Renal cortical epithelial cell (primary cell): ENCODE measurements at places on chromosomes 4 and X.

- no peak for DNase-seq
Measured at GRCh38 chrX:46202733-46203514, 342.3 kb downstream of the ZNF674 start.

DNA sequence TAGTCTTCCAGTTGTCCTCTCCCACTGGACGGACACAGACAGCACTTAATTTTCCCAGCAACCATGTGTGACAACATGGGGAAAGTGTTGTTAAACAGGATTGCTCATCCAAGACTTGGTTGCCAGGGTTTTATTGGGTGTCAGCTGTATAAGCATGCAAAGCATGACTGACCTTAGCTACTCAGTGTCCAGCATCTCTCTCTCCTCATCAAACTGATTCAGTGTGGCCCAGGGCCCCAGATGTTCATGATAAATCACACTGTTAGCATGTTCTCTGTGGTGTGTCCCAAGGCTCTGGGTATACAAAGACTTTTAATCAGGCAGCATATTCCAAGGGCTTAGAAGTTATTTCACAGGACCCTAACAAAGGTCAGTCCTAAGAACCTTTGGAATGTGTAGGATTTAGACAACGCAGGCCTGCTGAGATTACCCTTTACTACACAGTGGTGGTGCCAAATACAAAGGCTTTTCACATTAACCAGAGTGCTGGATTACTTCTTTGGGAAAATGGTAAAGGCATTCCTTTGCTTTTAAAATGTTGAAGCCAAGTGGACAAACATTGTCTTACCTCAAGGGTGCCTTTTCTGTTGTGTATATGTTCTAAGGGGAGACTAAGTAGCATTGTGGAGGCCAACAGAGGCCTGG is 213.3 kb downstream of the GLUD2 start:
- DNase-seq = no peak

DNA sequence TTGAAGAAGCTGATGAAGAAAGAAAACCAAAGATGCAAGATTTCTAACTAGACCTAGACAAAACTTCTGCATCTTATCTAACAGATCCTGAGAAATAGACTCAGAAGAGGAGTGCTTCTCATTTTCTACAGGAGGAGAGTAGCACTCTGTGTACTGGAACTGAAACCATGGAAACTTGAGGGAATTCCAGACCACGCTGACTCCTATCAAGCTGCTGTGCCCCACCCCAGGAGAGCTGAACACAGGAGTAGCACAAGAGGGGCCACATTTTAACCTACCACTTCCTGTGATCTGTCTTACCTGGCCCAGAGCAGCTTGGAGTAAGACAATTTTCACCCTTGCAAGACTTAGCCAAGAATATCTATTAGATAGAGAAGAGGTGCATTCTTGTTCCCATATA is 248.9 kb downstream of the SCFD2 start:
- DNase-seq = peak; percentile 44

- no peak for DNase-seq
Measured at GRCh38 chrX:150903110-150903508, 4.6 kb upstream of the CD99L2 start.

- peak; percentile 88 for DNase-seq
Measured at GRCh38 chr4:78622253-78622979, 70.8 kb downstream of the ANXA3 start.

DNA sequence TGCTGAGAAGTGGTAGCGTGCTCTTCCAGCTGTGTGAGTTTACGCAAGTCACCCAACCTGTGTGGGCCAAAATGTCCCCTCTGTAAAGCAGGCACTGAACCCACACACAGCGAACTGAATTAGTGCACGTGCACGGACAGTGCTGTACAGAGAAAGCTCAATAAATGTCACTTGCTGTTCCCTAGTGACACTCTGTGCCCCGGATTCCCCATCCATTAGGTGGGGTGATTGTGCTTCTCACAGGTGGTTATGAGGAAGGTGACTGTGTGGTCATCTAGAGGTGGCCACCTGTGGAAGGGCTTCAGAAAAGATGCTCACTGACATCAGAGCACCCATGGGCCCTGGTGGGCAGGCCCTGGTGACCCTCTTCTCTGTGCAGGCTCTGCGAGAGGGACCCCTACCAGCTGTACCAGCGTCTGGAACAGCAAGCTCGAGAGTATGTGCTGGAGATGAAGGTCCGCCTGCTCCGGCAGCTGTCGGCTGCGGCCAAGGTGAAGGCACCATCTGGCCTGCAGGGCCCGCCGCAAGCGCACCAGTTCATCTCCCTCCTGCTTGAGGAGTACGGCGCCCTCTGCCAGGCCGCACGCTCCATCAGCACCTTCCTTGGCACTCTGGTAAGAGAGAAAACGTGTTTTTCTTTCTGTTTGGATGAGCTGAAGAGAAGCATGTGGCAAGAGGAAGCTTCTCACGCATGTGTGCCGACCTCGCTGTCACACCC is 94.3 kb downstream of the FAM193A start:
- DNase-seq = no peak

DNA sequence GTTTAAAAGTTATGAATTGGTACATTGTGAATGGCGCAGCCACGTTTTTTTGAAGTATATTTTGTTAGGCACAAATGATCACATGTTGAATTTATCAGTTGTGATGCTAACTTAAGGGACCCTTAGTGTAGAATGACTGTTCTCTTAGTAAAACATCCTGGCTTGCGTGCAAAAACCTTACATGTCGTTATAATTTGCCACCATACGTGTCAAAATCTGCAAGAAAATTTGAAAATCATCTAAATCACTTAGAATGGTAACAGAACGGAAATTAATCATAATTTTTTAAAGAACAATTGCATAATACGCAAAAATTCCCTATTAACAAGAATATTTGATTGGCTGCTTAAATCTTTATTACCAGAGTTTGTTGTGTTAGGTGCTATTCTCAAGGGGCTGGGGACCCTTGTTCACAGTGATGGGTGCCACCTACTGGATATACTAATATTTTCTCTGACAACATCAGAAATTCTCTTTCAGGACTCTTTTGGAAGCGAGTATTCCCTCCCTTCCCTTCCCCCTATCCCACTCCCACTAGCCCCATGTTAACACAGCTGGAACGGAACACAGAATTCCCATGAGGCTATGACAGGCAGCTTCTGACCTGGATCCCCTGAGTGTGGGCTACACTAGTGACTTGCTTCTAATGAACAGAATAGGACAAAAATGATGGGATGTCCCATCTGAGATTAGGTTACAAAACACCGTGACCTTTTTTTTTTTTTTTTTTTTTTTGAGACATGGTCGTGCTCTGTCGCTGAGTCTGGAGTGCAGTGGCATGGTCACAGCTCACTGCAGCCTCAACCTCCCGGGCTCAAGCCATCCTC is 71.8 kb downstream of the SUPT20HL2 start:
- peak; percentile 26 for DNase-seq

DNA sequence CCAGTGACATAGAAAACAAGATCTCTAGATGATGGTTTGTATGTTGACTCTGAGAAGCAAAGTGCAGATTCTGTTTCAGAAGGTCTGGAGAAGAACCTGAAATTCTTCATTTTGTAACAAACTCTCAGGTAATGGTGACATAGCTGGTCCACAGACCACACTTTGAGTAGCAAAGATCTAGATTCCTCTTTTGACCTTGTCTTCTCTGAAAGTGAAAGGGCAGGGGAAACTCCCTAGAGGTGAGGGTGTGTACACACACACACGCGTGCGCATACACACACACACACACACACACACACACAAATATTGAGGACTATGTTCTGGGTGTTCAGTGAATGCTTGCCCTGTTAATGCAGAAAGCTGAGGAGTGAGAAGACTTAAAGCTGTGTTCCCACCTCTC is 110.1 kb downstream of the NHSL2 start:
- DNase-seq = no peak

- no peak for DNase-seq
Measured at GRCh38 chr4:20430259-20430941, 178.7 kb downstream of the SLIT2 start.

- DNase-seq = no peak
Measured at GRCh38 chrX:63784902-63785707, at the start of gene ARHGEF9. TSS of gene ARHGEF9 (minus strand) at chrX:63785214. CDS start at chrX:63785145, 69 bp downstream.

- DNase-seq = no peak
Measured at GRCh38 chr4:110904435-110905065, 281.7 kb upstream of the PITX2 start.

DNA sequence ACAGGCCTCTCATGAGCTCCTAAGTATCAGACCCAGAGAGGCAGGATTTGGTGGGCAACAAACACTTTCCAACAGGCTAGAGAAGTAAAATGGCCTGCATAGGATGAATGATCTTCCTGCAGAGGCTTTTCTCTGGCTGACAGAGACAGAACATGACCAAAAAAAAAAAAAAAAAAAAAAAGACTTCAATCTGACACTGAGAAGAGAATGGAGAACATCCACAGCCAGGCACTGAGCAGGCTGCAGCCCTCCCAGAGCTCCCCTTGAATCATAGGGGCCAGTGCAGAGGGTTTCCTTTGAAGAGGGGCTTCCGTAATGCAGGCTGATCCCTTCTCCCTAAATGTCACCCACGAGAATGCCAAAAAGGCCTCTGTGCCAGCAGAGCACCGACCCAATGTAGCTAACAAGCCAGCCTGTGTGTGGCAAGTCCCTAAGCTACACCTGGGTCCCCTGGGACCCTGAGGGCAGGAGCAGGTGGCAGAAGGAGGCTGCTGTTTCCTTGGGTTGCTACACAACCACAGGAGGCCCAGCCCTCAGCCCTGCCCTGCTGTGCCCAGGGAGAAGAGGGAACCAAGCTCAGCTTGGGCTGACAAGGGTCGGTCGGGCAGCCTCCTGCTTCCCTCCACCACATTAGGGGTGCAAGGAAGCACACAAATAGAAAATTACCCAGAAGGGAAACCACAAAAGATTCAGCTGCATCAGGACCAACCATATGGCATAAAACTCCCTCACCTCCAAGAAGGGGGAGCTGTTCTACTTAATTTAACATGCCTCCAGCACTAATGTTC is 55.6 kb downstream of the MAP7D2 start:
- DNase-seq = no peak

DNA sequence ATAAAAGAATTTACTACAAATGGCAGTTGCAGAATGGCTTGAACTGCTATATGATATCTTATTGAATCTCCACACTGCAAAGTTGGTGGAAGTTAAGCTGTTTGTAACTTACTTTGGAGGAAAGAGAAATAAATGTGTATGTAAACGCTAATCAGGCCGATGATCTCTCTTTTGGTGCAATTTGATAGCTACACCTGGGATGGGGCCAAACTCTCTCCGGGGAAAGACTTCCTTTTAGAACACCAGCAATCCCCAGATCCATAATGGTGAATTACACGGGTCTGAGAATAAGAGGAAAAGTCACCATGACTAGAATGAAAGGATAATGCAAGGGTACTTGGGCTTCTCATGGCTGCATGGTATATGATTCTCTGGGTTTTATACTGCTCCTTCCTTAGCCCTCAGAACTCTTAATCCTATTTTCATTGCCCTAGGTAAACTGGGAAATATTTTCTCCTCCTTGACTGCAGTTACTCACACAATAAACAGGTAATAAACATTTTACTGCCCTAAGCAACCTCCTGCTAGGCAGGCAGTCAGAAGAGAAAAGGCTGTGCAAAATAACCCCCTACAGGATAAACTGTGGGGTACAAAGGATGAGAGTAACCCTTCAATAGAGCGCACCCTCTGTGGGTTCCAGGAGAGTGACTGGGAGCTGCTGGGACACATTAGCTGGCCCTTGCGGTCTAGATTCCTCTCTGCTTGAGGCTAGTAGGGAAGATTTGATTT is 109.3 kb downstream of the MGST2 start:
- peak; percentile 44 for DNase-seq

DNA sequence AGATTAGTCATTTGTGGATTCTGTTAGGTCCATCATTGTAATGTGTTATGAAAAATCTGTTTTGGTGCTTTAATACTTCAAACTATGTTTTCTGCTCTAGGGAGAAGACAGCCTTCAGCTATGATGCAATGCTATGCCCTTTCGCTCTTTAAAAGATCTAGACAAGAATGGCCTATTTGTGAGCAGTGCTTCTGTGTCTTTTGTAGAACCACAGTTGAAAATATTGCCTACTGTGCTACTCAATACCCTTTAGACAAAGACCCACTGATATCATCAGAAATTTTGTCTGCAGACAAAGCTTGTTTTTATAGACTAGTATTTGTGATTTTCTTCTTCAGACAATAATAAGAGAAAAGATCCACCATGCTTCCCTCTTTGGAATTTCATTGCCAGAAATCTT is 44.6 kb upstream of the SLITRK2 start:
- no peak for DNase-seq

- peak; percentile 63 for DNase-seq
Measured at GRCh38 chrX:96440941-96441340, 243.7 kb upstream of the DIAPH2 start.

DNA sequence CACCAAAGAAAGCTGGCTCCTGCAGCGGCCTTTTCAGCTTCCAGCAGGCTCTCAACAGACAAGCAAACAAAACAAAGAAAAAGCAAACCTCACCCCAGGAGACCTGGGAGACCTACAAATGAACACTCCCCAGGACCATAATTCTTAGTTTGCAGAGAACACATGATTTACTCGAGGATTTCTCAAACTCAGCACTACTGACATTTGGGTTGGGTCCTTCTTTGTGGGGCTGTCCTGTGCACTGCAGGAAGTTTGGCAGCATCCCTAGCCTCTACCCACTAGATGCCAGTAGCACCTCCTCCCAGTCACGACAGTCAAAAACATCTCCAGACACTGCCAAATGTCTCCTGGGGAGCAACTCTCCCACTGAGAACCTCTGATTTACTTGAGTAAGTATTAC is 21.9 kb downstream of the APOO start:
- DNase-seq = no peak

- no peak for DNase-seq
Measured at GRCh38 chrX:71492231-71493065, 40.5 kb upstream of the OGT start.

DNA sequence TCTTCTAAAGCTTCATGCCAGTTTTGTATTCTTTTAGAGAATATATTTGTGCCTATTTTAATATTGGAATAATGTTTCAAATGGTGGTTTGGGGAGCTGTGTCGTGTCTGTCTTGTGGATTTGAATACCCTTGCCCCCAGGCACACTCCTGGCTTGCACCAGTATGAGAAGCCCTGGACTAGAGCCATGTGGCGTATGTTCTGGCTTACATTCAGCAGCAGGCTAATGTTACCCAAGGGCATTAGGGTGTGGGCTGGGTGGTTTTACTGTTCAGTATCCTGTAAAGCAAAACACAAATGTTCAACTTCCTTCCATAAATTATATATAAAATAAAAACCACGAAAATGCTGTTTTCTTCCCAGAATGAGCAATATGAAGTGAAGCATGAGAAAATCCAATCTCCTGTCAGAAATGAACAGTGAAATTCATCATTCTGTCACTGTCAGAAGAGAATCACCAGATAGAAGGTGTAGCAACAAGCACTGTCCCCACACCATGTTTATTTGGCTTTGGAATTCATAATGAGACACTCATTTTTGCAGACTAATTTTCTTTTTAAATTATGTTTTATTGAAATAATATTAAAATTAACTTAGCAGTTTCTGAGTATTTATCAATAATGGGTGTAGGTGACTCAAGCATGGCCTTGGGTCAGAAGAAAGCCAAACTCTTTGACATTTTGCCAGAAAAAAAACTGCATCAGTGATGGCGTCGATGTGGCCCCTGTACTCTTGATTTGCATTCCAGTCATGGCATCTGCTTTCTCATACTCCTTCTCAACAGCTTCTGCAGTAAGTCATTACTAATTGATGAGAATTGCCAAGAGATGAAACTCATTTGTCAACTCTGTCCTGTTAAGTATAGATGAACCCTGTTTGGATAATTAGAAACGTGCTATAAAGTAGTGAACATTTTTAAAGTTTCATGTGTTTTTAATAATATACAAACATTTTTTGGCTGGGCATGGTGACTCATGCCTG is 43.8 kb downstream of the WWC2 start:
- DNase-seq = peak; percentile 87
